Stimulated activated CD4-positive, alpha-beta T cell treated with anti-CD3 and anti-CD28 coated beads, Interleukin-15, amount 100 ng/mL, for 48 hours (primary cell): ENCODE measurements at places on chromosomes 5 and 9.
A peak's percentile ranks its signal among the peaks of the same experiment; 100 is the strongest.

- no peak for DNase-seq
These were observed 72.5 kb downstream of the AUH start for GRCh38 chr9:91289244-91289643.

GRCh38 chr5:130871346-130872086, 293.5 kb downstream of the HINT1 start:
- no peak for DNase-seq

GRCh38 chr5:43973318-43973717, 370.3 kb downstream of the NNT start:
- no peak for DNase-seq

DNA sequence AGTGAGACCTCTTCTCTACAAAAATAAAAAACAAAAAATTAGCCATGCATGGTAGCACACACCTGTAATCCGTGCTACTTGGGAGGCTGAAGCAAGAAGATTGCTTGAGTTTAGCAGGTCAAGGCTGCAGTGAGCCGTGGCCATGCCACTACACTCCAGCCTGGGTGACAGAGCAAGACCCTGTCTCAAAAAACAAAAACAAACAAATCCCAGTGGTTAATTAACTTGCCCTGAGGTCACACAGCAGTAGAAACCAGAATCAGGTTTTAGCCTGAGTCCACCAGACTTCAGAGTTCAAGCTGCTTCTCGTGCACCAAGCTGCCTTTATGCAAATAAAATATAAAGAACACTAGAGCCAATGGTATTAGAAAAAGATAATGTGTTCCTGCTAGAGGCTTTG, 169.7 kb downstream of the GOLPH3 start:
- no peak for DNase-seq

DNA sequence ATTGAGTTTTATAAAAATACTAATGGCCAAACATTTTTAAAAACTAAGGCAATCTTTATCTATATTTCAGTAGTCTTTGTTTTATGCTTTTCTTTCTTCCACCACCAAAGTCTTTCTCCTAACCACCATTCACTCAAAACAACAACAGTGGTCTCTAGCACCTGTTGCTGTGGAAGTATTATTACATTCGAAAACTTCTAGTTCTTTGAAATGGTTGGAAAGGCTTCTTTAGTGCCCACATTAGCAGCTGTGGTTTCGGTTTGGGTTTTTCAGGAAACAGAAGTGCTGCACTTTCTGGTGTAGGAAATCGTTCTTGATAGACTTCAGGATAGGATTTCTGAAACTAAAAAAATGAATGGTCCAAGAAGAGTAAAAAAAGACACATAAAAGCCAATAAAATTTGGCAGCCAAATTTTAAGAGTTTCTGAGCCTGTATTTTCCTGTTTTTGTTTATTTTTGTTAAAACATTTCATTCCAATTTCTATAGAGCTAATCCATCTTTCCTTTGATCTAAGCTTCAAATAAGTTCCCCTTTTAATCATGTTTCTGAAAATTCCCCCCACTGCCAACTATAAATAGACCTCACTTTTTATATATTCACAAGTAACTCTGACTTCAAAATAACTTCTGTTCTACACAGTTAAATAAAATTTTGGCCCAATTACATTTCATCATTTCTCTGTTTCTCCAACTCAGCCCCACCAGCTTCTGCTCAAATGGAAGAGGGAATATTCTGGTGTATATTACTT, 102.2 kb downstream of the DEPDC1B start:
- DNase-seq, result no peak

- no peak for DNase-seq
These were observed 36.3 kb upstream of the GFPT2 start for GRCh38 chr5:180389252-180390101.

DNA sequence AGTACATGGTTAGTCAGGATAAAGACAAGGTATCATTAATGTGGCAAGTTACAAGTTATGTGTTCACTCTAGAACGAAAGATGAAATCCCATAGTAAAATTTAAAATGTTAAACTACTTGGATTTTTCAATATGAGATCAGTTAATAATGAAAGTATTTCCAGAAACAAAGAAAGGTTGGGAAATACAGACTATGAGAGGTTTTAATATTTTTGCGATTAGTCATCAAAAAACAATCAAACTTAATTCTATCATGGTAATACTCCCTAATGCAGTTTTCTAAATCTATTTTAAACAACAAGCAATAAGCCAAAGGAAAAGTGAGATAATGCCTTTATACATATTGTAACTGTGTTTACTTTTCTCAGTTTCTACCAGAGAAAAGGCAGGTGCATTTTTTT, 10.6 kb downstream of the CDH12 start:
- DNase-seq, result no peak

DNA sequence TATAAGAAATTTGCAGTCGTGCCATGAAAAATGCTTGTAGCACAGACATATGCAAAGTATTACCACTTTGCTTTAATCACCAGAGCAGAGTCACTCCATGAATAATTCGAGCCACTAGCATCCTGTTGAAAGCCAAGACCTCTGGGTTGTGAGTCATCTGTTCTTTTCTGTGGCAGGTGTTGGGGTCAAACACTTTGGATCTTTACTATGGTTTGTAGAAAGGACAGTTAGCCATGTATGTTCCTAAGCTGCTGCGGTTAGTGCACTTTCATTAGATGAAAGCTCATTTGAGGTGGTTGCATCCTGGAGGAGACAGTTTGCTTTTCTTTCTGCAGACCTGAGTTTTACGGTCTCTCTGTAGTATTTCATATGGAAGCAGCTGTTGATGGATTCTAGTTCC, 223.7 kb downstream of the DMRT2 start:
- no peak for DNase-seq

DNA sequence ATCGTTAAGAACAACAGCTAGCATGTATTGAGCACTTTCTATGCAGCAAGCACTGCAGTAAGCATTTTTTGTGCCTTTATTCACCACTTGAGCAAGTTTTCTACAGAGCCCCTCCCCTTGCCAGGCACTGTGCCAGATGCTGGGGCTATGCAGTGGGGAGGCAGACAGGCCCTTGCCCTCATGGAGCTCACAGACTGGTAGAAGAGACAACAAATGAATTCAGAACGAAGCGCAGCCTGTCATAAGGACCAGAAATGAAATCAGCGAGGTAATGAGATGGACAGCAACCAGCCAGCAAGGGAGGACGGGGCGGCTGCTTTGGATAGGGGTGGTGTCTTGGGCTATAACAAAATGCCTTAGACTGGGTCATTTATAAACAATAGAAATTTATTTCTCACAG, 68.8 kb downstream of the C9orf50 start:
- no peak for DNase-seq

- no peak for DNase-seq
These were observed 202.4 kb upstream of the PRDM9 start for GRCh38 chr5:23305055-23305454.

GRCh38 chr5:54696346-54696745, 178.8 kb downstream of the SNX18 start:
- no peak for DNase-seq

GRCh38 chr5:156329171-156329611, 2.2 kb downstream of the SGCD start:
- no peak for DNase-seq

DNA sequence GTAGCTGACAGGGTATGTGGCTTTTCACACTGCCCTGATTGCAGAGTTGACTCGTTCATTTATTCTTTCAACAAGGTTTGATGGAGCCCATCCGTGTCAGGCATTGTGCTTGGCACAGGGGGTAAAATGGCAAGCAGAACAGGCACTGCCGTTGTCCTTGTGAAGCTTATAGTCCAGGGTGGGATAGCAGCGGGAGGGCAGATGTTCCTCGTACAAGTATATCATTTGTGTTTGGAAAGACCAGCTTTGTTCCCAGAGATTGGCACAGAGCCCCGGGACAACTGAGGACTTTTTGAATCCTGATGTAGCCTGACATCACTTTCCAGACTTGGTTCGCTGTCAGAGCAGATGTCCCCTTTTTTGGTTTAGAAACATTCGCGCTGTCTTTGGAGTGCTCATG, 50.9 kb downstream of the MVB12B start:
- no peak for DNase-seq

DNA sequence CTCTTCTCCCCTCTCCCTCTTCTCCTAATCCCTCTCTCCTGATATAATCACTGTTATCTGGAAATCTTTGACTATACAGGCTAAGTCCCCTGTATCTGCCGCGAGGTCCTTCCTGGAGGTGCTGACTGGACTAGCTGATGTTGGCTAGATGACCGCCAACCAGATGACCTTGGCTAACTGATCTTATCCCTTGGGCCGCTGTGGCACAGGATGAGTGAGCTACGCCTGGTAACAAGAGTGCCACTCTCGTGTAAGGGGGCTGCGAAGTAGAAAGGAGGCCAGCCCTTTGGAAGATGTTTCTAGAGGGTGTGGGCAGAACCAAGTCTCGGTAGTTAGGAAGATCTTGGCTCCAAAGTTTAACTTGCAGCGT, 345 bp upstream of the PRRC1 start:
- no peak for DNase-seq

DNA sequence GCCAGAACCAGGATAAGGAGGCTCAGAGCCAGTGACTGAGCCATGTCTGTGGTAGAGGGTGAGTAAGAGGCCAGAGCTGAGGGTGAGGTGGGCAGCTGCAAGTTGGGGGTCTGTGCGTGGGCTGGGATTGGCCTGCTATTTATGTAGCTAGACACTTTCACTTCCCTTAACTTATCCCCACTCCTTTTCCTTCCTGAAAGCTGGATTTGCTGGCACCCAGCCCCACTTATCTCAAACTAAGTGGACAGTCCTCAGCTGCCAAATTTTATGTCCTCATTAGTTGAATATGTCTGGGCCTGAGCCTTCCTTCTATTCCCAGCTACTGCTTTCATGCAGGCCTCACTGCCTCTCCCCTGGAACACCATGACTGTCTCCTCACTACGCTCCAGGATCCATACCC, at the start of gene CCL21:
Gene CCL21, minus strand, starts transcription at position 114 of the 400 bp plus-strand sequence. Its CDS starts 70 bp downstream, at position 44.
- no peak for DNase-seq

DNA sequence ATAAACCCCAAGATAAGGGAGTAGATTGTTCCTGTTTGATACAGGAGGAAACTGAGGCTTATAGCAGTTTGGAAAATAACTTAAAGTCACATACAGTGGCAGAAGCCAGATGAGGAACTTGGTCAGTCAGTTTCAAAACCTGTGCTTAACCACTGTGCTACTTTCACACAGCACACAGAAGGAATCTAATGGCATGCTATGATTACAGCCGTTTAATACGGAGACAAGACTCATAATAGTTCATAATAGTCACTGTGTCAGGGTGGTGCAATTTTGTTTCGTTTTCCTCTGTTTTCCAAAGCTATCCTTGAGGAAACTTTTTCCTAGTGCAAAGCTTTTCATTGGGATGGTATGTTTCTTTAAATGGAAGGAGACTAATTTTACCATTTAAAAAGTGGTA, 112.3 kb downstream of the GCNT1 start:
- no peak for DNase-seq

DNA sequence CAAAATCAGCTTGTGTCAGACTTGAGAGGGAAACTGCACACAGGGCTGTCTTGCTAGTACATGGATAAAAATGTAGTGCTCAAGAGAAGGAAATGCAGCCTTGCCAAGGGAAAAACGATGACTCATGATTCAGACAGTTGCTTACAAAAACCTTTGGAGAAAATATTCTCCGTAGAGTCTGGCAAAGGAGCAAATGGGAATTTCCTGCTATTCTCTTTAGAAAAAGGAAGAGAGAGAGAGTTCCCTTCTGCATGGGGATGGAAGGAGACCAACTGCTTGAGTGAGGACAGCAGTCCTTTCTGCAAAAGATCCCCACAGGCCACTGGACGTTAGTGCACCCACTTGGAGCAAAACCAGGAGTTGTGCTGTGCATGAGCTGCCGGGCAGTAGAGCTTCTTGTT, 7.6 kb downstream of the IFNB1 start:
- no peak for DNase-seq

DNA sequence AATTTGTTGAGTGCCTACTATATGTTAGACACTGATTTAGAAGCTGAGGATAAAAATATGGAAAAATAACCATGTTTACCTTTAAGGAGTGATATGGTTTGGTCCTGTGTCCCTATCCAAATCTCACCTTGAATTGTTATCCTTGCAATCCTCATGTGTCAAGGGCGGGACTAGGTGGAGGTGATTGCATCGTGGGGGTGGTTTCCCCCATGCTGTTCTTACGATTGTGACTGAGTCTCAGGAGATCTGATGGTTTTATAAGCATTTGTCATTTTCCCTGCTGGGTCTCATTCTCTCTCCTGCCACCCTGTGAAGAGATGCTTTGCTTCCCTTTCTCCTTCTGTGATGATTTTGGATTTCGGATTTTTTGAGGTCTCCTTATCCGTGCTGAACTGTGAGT, 876.4 kb downstream of the DTWD2 start:
- no peak for DNase-seq

DNA sequence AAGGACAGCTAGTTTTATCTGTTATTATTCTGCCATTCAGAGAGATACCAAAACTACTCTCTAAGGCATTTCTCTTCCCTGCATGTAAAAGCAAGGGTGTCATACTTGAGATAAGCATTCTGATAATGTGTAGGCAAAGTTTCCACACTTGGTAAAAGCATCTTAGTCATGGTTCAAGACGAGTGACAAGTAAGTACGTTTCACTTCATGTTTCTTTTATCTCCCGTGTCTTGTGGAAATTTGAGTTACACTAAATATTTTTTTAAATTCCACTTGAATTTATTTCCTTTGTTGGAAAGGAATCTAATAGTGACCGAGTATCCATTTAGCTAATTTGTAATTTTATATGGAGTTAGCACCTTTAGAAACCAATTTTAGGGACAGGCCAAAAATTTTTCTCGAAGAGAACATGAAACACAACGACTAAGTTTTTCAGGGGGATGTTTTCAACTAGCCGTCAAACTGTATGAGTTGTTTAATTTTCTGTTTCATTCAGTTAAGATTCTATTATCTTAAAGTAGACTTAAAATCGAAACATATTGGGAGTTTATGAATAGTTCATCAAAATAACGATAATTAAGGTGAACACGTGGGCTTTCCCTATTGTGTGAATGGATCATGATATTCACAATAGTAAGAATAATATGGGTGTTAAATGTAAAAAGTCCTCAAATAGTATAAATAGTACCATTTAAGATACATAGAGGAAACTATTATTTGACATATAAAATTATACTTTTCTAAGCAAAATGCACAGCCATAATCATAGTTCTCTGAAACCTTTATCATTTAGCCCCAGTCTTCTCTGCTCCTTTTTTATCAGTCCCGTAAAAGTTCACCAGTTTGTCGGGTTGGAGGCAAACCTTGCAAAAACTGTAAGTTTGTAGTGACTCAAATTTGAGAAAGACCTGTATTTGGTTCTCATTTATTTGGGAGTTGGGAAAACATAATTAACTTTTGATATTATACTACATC, 1.6 kb downstream of the RFESD start:
- DNase-seq, result no peak

- no peak for DNase-seq
These were observed 36.3 kb upstream of the EBF1 start for GRCh38 chr5:159135896-159136531.

GRCh38 chr9:89234205-89235067, 55.8 kb upstream of the SHC3 start:
- peak; percentile 23 for DNase-seq

DNA sequence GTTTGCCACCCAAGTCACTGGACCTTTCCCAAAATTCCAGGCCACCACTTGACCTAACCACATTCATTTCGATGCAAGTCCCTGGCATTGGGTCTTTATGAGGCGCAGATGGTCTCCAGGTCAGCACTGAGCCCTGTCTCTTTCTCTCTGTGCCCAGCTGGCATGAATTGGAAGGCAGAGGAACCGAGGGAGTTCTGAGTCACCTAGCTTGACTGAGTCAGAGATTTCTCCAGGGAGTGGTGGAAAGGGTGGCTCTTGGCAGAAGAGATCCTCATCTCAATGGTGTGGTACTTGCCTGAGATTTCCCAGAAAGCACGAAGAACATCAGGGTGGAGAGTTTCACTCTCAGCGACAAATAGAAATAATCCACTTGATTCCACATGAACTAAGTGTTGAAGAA, 43.8 kb downstream of the WDR36 start:
- no peak for DNase-seq

GRCh38 chr5:58640011-58640410, 57.1 kb downstream of the RAB3C start:
- DNase-seq, result no peak
